OCI-LY7 (cell line): ENCODE measurements at places on chromosomes 11 and 22. TPM values are rescaled to one million over a fixed set of nuclear protein-coding genes. Genes with fewer than 3 reads are reported as not detected.

MS4A4E gene
- not detected in 2 replicates for total RNA-seq

HBG2 gene
- total RNA-seq, result not detected in 2 replicates

SLC22A8 gene
- total RNA-seq, result not detected in 2 replicates

UBQLNL gene
- total RNA-seq, result 0.13 and 0.15 TPM in 2 replicates

C11orf97 gene
- not detected in 2 replicates for total RNA-seq
